Cortex of kidney (tissue), 1 donor: ENCODE measurements at places on chromosomes 13 and 19.

DNA sequence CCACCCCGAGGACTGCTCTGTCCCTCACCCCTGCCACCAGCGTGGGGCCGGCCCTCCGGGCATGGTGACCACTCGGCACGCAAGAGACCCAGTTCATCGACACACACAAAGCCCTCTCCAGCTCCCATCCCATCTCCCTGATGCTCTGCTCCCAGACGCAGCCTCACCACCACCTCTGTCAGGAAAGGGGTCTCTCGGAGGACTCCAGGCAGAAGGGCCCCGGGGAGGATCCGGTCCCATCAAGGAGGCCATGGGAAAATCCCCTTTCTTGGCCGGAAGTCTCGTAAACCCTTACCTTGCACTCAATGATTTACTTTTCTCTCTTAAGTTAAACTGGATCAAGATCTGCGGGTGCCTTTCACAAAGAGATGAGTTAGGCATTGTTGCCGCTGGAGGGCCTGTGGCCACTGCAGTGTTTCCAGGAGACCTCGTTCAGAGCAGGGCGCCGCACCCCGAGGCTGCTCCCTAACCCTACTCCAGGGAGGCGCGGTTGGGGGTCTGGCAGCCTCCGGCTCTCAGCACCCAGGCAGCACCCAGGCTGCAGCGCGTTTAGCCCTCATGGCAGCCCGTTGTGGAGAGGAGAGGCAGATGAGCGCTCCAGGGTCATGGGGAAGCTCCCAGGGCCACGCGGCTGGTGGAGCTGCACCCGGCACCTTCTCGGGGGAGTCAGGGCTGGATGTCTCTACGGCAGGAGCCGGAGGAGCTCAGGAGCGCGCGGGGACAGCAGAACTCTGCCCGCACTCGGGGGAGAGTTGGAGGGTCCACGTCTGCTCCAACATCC lies 31.0 kb downstream of the C2CD4C start:
- DNase-seq: no peak

DNA sequence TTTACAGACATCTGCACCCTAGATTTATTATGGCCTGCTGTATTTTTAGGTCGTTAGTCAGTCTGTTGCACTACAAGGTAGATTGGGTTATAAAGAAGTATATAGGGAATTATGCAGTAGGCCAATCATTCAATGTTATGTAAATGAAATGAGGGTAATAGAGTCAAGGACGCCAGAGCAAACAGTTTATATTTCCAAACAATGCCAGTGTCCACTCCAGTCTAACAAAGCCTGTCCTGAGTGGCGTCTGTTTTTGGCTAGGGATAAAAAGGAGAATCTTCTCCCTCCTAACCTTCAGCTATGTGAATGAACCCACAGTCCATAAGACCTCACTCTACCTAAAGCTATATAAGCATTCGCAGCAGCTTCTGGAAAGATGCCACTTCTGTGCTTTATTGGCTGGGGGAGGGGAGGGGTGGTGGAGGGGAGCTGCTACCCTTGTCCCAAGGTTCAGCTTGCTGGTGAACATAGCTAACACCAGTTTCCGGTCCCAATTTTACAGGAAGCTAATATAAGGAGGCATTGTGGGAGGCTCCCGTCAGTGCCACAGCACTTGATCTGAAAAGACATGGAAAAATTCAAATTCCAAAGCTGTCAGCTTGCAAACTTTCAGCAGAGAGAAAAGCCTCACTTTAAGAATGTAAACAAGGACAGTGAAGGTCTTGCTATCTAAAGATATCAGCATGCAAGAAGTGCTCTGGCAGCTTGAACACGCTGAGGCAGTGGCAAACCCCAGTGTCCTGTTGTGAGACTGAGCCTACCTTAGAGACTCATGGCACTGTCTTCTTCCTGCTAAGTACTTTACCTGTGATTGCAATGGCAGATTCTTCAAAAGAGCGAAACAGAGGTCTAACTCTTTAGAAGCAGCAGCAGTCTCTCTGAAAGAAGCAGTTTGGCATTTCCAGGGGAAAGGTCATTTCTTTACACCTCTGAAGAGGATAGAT lies 369.9 kb downstream of the PCDH9 start:
- DNase-seq: no peak

DNA sequence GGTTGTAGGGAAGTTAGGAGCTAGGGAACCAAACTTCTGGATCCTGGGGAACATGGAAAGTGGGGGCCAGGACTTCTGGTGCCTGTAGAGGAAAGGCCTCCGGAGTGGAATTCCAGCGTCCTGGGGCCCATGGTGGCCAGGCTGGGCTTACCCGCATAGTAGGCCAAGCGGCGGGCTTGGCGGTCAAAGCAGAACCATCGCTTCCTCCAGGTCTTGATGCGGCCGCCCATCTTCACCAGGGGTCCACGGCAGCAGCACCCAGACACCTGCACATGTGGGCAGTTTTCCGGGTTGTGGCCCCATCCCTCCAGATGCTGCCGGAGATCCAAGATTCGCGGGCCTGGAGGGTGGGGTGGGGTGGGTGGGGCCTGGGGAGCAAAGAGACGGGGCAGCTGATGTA lies 13.8 kb upstream of the LYPD3 start:
- no peak for DNase-seq

GRCh38 chr13:85254641-85255040 lies 544.6 kb downstream of the SLITRK6 start:
- DNase-seq: no peak

DNA sequence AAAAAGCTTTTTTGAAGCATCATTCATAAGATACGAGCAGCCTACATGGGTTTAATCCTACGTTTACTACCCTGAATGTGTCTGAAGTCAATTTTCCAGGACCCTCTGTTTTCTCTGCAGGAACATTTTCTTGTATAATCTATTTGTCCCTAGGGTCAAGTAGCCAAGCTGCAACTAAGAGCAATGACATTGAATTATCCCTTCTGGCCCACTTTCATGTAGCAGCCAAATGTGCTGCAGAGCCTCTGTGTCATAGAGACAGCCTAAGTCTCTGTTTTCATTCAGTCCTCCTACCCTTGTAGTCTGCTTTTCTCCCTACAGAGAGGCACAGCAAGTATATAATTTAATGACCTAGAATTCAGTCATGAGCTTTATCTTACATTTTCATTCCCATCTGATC lies 82.1 kb downstream of the ZAR1L start:
- no peak for DNase-seq

- no peak for DNase-seq
These were observed 118.2 kb downstream of the KCNRG start for GRCh38 chr13:50133358-50133953.

DNA sequence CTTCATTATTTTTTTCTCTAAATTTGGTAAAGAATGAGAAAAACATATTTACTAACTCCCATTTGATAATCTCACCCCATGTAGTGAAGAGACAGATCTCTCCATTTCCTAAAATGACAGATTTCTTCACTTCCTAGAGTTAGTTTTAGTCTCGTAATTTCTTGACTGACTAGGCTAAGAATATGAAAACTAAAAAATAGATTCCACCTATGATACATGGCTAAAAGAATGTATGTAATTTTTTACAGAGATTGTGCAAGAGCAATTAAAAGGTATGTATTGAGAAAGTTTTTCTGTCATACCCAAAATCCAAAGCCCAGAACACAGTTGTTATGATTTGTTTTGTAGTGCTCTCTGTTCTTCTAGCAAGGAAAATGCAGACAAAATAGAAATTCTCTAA lies 9.5 kb downstream of the NALCN start:
- DNase-seq: no peak

GRCh38 chr13:80341756-80342370 lies 937 bp upstream of the SPRY2 start:
- no peak for DNase-seq

GRCh38 chr13:45705918-45706317 lies 3.8 kb downstream of the CBY2 start:
- no peak for DNase-seq

DNA sequence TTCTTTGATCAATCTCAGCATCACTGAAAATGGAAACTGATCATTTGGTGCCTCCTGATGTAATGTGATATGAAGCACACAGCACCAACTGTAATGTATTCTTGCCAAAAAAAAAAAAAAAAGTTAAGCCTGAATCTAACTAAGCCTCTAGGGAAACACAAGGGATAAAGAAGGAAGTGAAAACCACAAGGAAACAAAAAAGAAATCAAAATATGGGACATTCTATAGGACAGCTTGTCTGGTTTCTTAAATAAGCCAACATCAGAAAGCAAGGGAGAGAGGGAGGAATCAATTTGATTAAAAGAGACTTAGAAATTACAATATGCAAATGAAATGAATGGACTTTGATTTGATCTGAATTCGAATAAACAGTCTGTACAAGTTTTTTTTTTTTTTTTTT lies 20.6 kb upstream of the METTL21C start:
- DNase-seq: no peak
